NCI-H69 (cell line): ENCODE measurements at places on chromosomes 11 and 22.

- no peak for DNase-seq
These were observed 19.0 kb downstream of the CYTH4 start for GRCh38 chr22:37301144-37301830.

- DNase-seq = no peak
These were observed 686.2 kb downstream of the OPCML start for GRCh38 chr11:132846075-132846474.

DNA sequence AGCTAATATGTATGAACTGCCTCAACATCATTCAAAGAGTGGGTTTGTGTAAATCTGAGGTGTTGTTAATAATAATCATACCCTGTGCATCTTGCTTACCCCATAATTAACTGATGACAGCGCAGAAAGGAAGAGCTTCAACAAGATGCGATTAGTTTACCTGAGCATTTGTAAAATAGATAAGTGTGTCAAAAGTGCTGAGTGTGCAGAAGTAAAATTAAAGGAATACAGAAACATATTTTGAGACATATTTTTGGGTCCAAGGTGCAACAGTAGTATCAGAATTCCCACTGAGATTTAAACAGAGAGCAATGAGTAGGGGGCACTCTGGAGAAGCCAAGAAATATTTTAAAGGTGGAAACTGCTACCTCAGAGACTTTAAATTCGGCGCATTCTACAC, 6.1 kb downstream of the BLID start:
- no peak for DNase-seq

DNA sequence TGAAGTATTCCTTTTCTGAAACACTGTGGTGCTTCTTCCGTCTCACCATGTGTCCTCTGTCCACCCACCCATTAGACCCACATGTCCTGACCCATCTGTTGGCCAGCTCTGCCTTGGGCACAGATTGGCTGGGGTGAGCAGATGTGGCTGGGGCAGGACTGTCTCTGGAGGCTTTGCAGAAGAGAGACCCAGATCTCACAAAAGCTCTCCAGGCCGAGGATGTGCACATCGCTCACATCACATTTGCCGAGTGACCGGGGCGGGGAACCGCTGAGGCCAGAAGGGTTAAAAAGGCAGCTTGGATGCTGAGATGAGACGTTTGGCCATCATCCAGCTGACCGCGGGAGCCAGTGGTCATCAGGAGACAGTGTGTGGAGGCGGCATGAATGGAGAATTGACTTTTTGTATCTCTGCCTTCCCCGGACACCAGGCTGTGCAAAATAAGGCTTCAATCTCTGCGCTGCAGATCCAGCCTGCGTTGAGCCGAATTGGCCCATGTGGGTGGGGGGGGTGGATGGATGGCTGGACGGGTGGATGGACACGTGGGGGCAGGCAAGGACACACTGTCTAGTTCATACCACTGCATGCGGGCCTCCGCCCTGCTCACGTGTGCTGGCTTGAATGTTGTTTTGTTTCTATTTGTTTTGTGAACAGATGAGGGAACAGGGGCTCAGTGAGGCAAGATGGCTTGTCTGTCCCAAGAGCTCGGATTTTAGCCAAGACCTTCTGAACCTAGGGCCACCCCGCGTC, 6.1 kb downstream of the IFITM10 start:
- DNase-seq = no peak

DNA sequence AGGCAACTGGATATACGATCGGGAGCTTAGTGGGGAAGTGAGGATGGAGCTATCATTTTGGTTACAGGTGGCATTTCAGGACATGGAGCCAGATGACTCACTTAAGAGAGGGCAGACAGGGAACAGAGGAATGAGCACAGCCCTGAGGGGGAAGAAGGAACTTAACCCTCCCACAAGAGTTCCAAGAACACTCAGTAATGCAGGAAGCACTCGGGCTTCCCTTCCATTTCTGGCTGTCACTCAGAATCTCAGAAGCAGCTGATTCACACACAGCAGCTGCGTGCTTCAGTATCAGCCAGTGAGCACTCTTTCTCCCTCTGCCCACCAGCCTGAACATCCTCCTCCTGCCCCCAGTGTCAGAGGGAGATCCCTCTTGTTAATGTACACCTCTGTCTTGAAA, 34.8 kb downstream of the EFCAB6 start:
- no peak for DNase-seq

DNA sequence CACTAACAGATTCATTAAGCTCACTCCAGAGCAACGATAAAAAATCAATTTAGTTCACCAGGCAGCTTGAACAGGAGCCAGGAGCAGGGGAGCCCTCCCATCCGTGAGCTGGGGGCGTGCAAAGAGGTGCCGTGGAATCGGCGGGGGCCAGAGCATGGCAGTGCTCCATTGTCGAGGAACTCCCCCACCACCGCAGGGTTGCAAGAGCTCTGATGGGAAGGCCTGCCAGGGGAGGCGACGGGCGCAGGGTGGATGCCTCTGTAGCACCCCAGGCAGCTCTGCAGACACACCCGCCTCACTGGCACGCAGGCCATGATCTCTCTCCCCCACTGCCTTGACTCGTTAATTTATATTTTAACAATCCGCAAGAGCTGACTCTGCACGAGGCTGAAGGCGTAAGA, 433.2 kb downstream of the MIAT start:
- DNase-seq = no peak

- no peak for DNase-seq
These were observed 7.1 kb upstream of the MN1 start for GRCh38 chr22:27808451-27809225.

- DNase-seq = no peak
These were observed 37.3 kb downstream of the SC5D start for GRCh38 chr11:121329781-121330395.

GRCh38 chr11:7056828-7057513, 31.8 kb upstream of the RBMXL2 start:
- DNase-seq = no peak

GRCh38 chr11:128479144-128479543, 108.2 kb downstream of the ETS1 start:
- DNase-seq = no peak

GRCh38 chr11:101955278-101955677, 39.0 kb upstream of the ANGPTL5 start:
- no peak for DNase-seq

DNA sequence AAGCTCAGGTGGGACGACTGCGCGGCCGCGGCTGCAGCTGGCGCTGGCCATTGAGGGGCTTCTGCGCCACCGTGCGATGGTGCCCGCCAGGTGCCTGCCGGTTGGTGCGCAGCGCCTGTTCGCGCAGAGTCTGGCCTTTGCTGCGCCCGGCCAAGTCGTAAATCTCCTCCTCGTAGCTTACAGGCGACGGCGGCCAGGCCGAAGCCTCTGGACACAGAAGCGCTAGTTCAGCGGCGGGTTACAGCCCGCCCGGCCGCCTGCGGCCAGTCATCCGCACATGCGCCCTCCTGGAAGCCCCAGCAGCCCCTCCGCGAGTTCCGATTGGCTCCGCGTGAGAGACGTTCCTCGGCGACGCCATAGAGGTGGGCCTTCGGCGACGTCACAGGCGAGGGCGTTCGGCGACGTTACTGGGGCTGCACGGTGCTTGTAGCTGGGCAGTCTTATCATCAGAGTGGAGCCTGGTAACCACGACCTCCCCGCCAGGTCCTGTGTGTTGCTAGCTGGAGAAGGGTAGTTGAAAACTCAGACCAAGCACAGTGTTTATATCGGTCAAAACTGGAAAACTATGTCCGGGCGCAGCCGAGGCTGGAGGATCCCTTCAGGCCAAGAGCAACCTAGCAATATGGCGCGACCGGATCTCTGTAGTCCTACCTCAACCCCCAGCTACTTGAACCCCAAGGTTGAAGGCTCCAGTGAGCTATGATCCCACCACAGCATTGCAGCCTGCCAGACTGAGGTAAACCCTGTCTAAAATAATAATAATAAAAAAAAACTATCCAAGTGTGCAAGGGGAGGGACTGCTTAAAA, 265.7 kb downstream of the OR4C45 start:
- DNase-seq = no peak

- peak; percentile 41 for DNase-seq
These were observed 30.2 kb downstream of the LRP5 start for GRCh38 chr11:68342459-68343158.
